ENCODE measurements at places on chromosomes 3 and 15.

GRCh38 chr3:43785551-43785950 lies 94.8 kb downstream of the ABHD5 start:
- no peak for DNase-seq

- DNase-seq = no peak
Observed at GRCh38 chr3:150265305-150265704, 142.8 kb upstream of the TSC22D2 start.

GRCh38 chr3:133967992-133968892 lies 61.5 kb downstream of the SLCO2A1 start:
- DNase-seq = no peak

GRCh38 chr3:108420926-108421325 lies 89.5 kb downstream of the MYH15 start:
- DNase-seq = peak; percentile 41

GRCh38 chr3:187669675-187670504 lies at the start of gene SST:
Gene SST (minus strand): TSS chr3:187670394. CDS start chr3:187670291, 103 bp downstream.
- DNase-seq = no peak

DNA sequence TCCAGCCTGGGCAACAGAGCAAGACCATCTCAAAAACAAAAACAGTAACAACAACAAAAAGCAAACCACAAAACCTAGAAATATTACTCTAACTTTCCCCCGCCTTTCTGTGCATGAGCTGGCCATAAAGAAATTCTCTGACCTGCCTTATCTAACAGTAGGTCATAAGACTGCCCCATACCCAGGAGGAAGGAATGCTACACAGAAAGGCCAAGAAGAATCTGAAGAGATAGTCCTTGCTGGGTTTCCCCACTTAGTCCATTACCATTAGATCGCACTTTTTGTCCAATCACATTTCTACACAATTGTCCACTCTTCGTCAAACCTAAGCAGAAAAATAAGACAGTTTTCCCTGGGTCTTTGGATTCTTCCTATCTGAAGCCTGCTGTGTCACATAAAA lies 23.5 kb downstream of the CIAO2A start:
- DNase-seq = no peak

DNA sequence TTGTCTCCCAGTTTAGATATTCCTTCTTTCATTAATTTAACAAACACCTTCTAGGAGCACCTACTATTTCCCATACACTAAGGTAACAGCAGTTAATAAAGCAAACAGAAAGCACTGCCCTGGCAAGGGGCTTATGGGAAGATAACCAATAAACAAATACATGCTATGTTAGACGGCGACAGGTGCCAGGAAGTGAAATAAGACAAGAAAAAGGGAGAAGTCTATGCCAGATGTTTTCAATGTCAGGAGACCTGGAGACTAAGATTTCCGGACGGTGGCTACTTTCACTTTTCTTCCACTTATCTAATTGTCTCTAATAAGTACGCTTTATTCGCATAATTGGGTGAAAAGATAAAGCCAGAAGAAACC lies 32.5 kb upstream of the ZNF445 start:
- no peak for DNase-seq

DNA sequence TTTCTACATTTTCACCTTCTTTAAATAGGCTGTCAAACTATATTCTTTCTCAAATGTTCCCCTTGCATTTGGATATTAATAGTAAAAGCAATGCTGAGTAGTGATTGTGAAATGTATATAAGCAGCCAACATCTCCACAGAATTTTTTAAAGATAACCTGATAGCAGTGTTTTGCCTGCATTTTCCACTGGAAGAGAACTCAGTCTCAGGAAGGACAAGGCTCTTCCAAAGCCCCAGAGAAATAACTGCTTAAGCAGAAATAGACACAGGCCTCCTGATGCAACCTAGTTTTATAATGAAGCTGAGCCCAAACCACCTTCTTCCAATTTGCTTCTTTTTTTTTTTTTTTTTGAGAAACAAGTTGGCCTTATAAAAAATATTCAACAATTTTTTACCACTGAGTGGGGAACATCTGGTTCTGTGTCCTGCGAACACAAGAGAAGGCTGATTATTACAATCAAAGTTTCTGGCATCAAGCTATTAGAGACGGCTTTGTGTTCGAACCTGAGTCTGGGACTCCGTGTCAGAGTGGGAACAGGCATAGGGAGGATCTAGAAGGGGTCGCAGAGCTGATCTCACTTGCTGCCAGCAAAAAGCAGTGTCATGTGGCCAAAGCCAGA lies 332.5 kb upstream of the TBL1XR1 start:
- DNase-seq = no peak

GRCh38 chr3:42269647-42270046 lies 3.7 kb upstream of the CCK start:
- no peak for DNase-seq

DNA sequence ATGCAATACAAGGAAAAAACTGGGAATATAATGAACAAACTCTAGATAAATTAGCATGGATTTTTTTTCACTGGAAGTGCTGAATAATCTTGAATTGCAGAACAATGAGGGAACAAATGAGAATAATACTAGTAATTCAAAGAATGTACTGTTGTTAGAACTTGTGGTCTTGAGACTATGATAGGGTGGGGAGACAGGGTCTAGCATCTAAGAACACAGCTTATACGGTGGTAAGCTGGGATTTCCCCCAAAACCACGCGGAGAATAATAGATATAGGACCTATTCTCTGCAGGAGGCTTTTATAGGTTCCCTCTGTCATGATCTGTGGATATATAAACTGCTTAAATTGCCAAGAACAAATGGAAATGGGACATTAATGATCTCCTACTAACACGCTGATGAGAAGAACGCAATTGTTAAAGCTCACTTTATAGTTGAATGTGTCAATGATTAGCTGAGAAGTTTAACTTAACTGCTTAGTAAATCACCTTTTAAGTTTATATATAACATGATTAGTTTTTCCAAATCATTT lies 692.3 kb downstream of the ZPLD1 start:
- DNase-seq = peak; percentile 53

- no peak for DNase-seq
Observed at GRCh38 chr3:17938313-17938712, 195.9 kb upstream of the TBC1D5 start.

GRCh38 chr15:96882121-96882772 lies 551.7 kb downstream of the NR2F2 start:
- no peak for DNase-seq

GRCh38 chr3:127077068-127077467 lies 94.2 kb downstream of the PLXNA1 start:
- DNase-seq = no peak

- no peak for DNase-seq
Observed at GRCh38 chr3:167203062-167203461, 177.0 kb downstream of the ZBBX start.

- no peak for DNase-seq
Observed at GRCh38 chr3:148021381-148021780, 612.2 kb downstream of the ZIC1 start.

- DNase-seq = no peak
Observed at GRCh38 chr15:64026591-64026990, 19.7 kb downstream of the DAPK2 start.

DNA sequence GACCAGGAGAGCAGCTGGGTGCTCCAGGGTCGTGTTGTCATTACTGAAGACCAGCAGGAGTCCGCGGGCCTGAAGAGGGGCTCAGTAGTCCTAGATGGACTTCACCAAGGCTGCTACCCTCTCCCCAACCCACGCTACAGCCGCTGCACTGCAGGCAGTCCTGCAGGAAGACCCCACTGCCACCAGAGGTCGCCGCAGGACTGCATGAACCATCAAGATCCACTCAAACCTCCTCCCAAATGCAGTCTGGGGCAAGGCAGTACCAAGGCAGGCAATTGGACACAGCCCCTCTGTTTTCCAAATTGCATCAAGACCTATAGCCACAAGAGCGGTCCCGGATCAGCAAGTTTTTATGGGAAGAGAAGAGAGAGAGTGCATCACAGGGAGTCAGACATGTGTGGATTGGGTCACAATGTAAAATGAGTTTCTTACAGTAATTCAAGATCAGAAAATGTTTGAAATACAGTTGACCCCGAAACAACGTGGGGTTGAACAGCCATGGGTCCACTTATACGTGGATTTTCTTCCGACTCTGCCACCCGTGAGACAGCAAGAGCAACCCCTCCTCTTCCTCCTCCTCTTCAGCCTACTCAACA lies 46.7 kb downstream of the DZIP1L start:
- no peak for DNase-seq

- no peak for DNase-seq
Observed at GRCh38 chr3:557972-558371, 361.4 kb downstream of the CHL1 start.

DNA sequence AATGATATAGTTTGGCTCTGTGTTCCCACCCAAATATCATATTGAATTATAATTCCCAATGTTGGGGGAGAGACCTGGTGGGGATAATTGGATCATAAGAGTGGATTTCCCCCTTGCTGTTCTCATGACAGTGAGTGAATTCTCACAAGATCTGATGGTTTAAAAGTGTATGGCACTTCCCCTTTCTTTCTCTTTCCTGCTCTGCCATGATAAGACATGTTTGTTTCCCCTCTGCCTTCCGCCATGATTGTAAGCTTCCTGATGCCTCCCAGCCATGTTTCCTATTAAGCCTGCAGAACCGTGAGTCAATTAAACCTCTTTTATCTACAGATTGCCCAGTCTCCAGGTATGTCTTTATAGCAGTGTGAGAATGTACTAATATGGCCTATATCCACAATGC lies 126.7 kb upstream of the GMNC start:
- DNase-seq = no peak

GRCh38 chr3:22713936-22714335 lies 489.2 kb upstream of the UBE2E2 start:
- peak; percentile 86 for DNase-seq
